Forelimb muscle (tissue), 1 donor: ENCODE measurements at places on chromosomes 7 and 10. TPM values are rescaled to one million over a fixed set of nuclear protein-coding genes. Genes with fewer than 3 reads are reported as not detected.
A peak's percentile ranks its signal among the peaks of the same experiment; 100 is the strongest.

DNA sequence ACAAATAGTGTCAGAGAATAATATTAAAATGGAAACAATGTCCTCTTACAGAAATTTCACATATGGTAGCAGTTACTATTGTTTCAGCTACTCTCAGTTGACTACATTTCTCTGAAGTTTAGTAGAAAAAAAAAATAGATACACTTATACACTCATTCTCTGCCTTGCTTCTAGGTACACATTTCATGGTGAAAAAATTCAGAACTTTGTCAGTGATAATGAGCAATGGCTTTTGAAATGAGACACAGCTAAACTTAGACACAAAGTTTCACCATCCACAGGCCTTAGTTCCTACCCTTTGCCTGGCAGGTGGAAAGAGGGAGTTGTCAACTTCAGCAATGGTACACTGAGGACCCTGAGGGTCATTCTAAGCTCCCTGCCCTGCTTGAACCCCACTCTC, 69.2 kb downstream of the CPVL start:
- no peak for DNase-seq

- no peak for DNase-seq
Measured at GRCh38 chr10:53387562-53387961, 615.0 kb upstream of the MBL2 start.

DNA sequence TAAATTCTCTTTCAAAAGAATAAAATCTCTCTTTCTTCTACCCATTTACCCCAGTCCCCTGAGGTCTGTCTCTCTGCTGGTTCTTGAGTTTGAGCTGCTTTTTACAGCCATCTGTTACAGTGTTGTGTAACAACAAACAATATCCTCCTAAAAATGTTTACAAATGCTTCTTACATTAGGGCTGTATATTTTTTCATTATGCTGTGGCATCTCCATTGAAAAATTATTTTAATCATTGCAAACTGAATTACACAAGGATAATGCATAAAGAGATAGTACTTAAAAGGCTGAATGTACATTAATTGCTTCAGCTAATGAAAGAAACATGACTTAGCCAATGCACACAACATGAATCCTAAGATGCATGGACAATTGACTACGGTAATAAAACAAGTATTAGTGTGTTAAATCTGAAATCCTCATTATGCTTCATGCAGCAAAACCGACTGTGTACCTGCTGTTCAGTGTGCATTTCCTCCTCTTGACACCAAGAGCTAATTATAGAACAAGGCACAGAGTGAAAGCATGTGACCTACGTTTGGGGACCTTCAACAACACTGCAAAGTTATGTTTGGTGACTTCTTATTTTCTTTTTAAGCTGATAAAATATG, 181.7 kb upstream of the RHOBTB1 start:
- DNase-seq = no peak

DNA sequence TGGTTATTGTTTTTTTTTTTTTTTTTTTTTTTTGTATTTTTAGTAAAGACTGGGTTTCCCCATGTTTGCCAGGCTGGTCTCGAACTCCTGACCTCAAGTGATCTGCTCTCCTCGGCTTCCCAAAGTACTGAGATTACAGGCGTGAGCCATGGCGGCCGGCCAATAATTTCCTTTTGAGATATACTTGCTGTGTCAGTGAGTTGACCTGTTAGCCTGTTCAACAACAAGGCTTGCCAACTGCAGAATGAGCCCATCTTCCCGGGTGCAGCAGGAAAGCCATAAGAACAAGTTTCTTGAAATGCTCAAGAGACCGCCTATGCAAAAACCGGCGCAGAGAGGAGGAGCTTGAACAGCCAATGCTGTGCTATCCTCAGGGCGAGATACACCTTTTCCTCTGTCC, 112.5 kb downstream of the PRPF18 start:
- DNase-seq = no peak

GRCh38 chr10:99435986-99436638, 5.7 kb upstream of the GOT1 start:
- DNase-seq = peak; percentile 26

DNA sequence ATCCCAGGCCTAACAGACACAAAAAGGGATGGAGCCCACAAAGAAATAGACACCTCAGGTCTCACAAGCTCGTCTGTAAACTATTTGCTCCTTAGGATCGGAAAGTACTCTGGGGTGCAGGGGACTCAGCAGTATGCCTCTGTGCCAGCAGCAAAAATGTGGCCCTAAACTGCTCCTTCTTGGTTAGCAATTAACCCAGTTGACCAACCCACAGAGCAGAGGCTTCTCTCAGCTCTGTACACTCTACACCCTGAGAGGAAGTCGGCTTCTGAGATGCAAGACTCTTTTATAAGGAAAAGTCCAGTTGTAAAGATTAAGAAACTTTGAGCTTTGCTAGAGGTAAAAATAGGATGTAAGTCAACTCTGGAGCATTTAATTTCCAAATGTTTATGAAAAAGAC, 156.3 kb upstream of the PRSS58 start:
- no peak for DNase-seq

DNA sequence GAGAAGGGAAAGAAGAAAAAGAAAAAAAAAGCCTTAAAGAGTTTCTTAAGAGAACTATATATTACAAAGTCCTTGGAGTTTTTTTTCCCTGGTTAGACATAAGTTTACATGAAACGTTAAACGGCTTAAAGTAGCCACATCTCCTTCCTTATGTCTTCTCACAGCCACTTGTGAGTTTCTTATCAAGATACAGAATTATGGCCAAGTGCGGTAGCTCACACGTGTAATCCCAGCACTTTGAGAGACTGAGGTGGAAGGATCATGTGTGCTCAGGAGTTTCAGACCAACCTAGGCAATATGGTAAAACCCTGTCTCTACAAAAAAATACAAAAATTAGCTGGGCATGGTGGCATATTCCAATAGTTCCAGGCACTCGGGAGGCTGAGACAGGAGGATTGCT, 54.3 kb downstream of the IKZF1 start:
- DNase-seq = no peak

- DNase-seq = no peak
Measured at GRCh38 chr10:90484518-90484917, 373.3 kb downstream of the HTR7 start.

LOXL4 gene
- 9.5 TPM for polyA plus RNA-seq

GRCh38 chr7:118974836-118975235, 750.3 kb downstream of the ANKRD7 start:
- no peak for DNase-seq

DNA sequence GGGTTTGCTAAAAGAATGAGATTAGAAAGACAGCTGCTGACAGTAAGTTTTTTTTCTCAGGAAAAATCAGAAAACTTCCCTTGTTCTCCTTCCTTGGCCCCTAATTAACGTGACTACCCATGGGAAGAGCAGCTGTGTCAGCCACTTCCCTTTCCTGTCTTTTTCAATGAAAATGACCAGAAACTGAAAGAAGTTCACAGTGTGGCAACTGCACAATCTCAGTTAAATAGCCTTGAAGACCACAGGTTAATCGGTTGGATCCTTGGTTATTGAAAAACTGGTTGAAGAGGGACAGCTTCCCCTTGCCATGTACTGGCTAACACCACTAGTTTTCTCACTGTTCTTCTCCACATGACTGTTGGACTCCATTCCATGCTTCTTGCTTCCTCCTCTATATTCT, 148.8 kb upstream of the AGR3 start:
- DNase-seq = no peak

TLX1 gene
- not detected for polyA plus RNA-seq
